ENCODE measurements at places on chromosomes 5 and 9. TPM values are rescaled to one million over a fixed set of nuclear protein-coding genes. Genes with fewer than 3 reads are reported as not detected.

The MEGF10 gene
- 1.1 TPM for total RNA-seq

The MRPS27 gene
- 33.7 TPM for total RNA-seq

The GPR151 gene
- total RNA-seq, result not detected

The PCDHB16 gene
- 1.3 TPM for total RNA-seq

- no peak for DNase-seq
Measured at GRCh38 chr5:1068204-1068894, 43.5 kb downstream of the SLC12A7 start.

The IRX1 gene
- not detected for total RNA-seq

Measured in esophagus squamous epithelium (tissue), 5 donors.